ENCODE measurements at places on chromosomes 1 and 21. TPM values are rescaled to one million over a fixed set of nuclear protein-coding genes. Genes with fewer than 3 reads are reported as not detected.

- no peak overlapping the region for H3K4me3 ChIP-seq
- no peak for DNase-seq
- no peaks in the 10 kb centered on the region for H3K27me3 ChIP-seq
- H3K27ac ChIP-seq = no peak overlapping the region
- no peaks in the 10 kb centered on the region for H3K36me3 ChIP-seq
Observed at GRCh38 chr1:160520999-160521398, 2.1 kb downstream of the SLAMF6 start.

GRCh38 chr1:160538985-160539651, 16.1 kb upstream of the SLAMF6 start:
- DNase-seq = no peak
- no peaks in the 10 kb centered on the region for H3K27me3 ChIP-seq
- H3K4me1 ChIP-seq = peaks cover 48% of the 10 kb centered on the region

GRHL3 gene
- 1.00 TPM for total RNA-seq

GRCh38 chr1:89905395-89906058, 84.7 kb downstream of the LRRC8D start:
- peaks cover 30% of the 10 kb centered on the region for H3K4me1 ChIP-seq
- H3K27me3 ChIP-seq = no peaks in the 10 kb centered on the region
- no peak overlapping the region for H3K4me3 ChIP-seq

OR2L3 gene
- not detected for total RNA-seq

WNT2B gene
- 0.35 TPM for total RNA-seq

DNA sequence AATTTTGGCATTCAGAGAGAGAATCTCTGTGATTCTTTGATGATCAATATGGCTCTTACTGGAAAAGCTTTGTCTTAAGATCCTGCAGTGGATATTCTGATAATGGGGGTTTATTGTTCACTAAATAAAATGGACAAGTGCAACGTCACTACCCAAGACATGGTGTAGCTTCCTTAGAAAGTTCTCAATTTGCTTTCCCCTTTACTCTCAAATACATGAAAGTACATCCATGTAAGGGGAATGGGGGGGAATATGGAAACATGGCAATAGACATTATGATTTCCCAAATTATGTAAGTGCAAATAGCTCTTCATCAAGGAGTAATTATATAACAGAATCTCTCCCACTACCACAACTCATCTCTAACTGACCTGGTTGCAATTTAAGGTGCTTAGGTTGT, 126.3 kb upstream of the DPYD start:
- H3K36me3 ChIP-seq = no peaks in the 10 kb centered on the region
- no peak for DNase-seq
- H3K4me1 ChIP-seq = peaks cover 6% of the 10 kb centered on the region
- H3K27me3 ChIP-seq = no peaks in the 10 kb centered on the region

RGS13 gene
- total RNA-seq = not detected

Measured in right lobe of liver (tissue), 6 donors.